Stimulated activated CD4-positive, alpha-beta T cell treated with anti-CD3 and anti-CD28 coated beads, Interleukin-1b, Interleukin-23, amount 100 ng/mL, for 48 hours (primary cell): ENCODE measurements at places on chromosomes 6 and 20.
A peak's percentile ranks its signal among the peaks of the same experiment; 100 is the strongest.

DNA sequence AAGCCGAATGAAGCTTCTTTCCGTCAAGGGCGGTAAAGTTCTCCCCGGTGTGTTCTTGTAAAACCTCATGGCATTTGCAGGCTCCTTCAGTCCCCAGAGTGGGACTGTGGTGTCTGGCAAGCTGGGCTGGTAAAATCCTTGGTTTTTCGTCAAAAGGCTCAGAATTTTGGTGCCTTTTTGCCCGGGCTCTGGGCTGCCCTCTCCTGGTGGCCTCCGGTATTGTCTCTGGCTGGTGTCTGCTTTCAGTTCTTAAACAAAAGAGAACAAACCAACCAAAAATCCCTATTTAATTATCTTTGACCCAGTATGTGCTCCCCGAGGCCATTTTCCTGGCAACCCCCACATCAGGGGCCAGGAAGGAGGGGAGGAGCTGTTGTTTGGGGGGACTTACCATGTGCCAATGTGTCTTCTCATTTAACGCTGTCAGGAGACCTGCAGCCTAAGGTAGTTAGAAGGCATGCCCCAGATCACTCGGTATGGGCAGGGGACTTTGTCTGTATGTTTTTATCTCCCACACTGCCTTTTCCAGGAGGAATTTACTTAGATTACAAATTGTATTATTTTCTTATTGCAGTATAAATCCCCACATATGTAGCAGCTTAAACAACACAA is 11.1 kb downstream of the CDH4 start:
- DNase-seq, result peak; percentile 27

GRCh38 chr6:30500421-30501355 is 11.4 kb downstream of the HLA-E start:
- no peak for DNase-seq

- DNase-seq, result no peak
Observed at GRCh38 chr6:125194941-125195340, 41.4 kb downstream of the TPD52L1 start.

DNA sequence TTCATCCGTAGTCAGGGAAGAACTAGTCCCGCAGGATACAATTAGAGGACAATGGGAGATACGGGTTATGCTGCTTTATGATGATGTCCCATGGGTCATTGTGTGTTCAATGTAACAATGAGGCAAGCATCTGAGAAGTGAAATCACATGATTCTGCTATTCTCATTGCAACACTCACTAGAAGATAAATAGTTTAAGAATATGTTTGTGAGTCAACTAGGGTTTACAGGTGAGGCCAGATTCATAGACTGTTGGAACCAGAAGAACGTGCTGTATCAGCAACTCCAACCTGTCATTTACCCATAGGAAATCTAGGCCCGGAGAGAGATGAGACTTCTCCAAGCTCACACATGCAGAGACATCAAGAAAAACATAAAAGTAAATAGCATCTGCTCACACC is 80.8 kb downstream of the SCML4 start:
- DNase-seq, result no peak

- no peak for DNase-seq
Observed at GRCh38 chr6:169880516-169880915, 129.1 kb downstream of the ERMARD start.

GRCh38 chr6:6711832-6712448 is 123.4 kb downstream of the LY86 start:
- no peak for DNase-seq

GRCh38 chr6:31128093-31128676 is 7.9 kb upstream of the CDSN start:
- DNase-seq, result peak; percentile 63

- no peak for DNase-seq
Observed at GRCh38 chr6:25370178-25371036, 91.2 kb downstream of the CARMIL1 start.

GRCh38 chr6:61977099-61977498 is 308.9 kb downstream of the KHDRBS2 start:
- DNase-seq, result no peak

DNA sequence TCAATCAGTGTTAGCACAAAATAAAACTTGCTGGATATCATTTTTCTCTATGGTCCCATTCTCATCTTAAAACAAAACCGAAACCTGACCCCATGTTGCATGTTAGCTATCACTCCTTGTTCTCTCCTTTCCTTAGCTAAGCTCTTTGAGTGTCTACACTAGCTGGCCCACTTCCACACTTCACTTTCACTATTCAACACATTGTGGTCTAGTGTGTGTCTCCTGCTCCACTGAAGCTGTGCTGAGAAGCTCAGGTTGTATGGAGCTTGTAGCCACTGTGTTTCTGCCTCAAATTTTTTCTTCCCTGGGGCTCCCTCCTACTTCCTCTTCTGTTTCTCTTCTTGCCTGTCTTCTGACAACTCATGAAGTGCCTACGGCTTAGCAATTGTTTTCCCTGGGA is 223.0 kb downstream of the NKAIN2 start:
- DNase-seq, result no peak

DNA sequence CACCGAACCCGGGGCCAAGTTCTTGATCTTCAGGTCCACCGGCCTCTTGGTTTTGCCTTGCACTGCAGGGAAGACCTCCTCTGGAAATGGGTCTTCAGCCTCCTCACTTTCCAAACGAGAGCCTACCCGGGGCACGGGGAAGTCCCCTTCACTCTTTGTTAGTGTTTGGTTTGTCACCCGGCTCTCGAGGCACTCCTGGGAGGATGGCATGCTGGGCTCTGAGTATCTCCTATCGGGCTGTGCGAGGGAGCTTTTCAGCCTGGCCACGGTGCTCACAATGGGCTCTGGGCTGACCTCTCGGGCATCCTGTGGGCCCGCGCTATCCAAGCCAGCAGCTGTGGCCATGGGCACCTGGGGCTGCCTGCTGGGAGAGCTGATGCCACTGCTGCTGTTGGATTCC is 8.1 kb downstream of the TAGAP start:
- no peak for DNase-seq

DNA sequence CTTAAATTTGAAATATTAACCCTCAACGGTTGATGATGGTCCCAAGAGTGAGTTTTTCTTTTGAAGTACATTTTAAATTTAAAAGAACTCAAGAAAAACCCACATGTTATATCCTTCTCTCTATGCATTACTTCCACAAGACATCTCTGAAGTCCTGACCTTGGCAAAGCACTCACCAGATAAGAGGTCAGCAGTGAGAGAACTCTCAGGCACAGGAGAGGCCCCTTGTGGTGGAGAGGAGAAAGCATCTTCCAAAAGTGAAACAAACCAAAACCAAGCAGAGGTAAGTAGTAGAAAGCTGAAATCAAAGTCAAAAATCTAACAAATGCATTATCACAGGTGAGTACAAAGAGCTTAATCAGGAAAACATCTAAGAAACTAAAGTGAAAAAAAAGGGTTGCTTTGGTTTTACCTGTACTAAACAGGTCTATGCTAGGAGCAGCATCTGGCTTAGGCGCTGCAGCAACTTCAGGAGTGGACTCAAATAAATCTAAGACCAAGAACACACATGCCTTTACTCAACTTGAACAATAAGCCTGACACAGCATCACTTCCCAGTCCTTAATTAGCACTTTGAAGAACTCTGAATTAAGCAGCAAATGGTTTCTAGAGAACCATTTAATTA is 80.5 kb downstream of the PRSS35 start:
- DNase-seq, result no peak

DNA sequence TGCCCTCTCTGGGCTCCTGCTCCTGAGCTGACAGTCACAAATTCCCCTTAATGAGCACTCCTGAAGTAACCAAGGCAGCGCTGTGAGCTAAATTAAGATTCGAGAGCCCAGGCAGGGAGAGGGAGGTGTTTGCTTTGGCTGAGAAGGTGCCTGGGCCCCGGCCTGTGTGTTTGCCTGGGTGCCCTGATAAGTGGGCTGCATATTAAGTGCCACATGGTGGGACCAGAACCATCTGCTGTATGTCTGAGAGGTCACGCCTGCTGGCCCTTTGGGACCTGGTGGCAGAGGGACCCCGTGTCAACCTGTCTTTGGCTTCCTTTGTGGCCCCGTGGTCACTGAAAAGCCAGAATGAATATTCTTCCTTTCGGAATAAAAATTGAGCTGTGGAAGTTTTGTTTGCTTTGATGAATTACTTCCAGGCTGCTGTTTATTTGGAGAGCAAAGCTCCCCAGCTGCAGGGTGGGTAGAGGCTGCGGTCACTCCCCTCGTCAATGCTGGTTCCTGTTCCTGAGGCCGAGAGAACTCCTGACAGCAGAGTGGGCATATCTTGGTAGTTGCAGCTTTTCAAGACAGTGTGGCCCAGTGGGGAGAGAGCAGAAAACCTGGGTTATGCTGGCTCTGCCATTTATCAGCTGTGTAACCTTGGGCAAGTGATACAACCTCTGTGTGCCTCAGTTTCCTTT is 17.5 kb upstream of the KCNK16 start:
- no peak for DNase-seq

- no peak for DNase-seq
Observed at GRCh38 chr6:6085928-6086668, 79.4 kb upstream of the NRN1 start.

DNA sequence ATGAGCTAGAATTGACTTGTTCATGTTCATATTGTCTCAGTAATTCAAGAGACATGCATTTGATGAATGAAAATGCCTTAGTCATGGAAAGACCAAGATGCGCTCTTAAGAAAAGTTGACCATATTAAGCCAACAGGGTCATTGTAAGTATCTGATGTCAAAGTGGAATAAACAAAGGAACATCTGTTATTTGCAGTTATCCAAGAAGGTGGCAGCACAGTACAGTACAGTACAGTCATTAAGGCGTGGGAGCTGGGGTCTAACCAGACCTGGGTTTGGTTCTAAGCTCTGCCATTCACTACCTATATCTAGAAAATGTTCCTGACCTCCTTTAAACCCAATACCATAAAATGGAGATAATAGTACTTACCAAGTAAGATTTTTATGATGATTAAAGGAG is 178.1 kb downstream of the BACH2 start:
- DNase-seq, result no peak

DNA sequence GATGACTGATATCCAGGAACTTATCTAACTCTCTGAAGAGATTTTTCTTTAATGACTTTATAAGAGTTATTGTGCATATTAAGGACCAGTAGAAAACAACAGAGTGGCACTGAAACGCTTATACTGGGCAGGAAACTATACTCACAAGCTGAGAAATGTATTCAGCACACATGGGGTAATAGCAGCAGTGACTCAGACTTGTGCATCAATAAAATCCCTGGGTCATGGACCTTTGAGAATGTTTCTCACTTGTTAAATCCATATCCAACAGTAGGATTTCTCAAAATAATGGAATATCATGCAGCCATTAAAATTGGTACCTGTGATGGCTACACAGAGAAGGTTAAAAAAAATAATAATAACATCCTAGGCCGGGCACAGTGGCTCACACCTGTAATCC is 219.5 kb downstream of the BTBD9 start:
- no peak for DNase-seq

- DNase-seq, result peak; percentile 78
Observed at GRCh38 chr20:62921119-62921687, 5.1 kb downstream of the DIDO1 start.

- no peak for DNase-seq
Observed at GRCh38 chr6:155939253-155939652, 483.6 kb upstream of the NOX3 start.

- no peak for DNase-seq
Observed at GRCh38 chr6:90305800-90306448, 9.3 kb upstream of the BACH2 start.

DNA sequence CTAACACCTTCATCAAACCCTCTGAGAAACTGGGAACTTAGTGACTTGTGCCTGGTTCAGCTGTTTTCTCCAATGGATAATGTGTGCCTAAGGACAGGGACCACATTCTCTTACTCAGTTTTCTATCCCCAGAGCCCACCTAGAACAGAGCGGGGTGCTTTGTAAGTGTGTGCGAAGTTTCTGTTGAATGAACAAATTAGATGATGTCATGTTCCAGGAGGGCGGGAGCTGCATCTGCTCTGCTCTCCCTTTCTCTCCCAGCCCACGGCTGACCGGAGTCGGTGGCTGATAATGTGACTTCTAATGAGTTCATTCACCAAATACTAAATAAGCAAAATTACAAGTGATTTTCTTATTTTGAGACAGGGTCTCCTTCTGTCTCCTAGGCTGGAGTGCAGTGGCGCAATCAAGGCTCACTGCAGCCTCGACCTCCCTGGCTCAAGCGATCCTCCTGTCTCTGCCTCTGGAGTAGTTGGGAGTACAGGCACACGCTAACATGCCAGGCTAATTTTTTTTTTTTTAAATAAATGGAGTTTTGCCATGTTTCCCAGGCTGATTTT is 60.7 kb upstream of the FNDC1 start:
- DNase-seq, result no peak

DNA sequence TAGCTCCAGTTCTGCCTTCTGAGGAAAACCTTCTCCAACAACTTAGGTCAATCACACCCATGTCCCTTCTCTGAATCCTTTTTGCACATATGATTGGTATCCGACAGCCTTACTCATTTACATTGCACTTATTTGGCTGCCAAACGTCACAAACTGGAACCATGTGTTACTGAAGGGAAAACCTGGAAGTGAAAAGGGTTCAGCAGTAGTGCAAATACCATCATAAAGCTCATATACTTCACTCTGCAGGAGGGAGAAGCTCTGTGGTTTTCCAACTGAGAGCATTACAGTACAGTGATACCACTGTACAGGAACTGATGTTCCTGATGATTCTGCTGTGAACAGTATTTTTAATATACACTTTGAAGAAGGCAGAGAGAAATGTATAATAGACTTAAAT is 87.8 kb downstream of the SLC16A10 start:
- no peak for DNase-seq

- no peak for DNase-seq
Observed at GRCh38 chr20:42309050-42309449, 690.9 kb upstream of the CHD6 start.

- no peak for DNase-seq
Observed at GRCh38 chr20:57807401-57808263, 97.8 kb upstream of the PMEPA1 start.

DNA sequence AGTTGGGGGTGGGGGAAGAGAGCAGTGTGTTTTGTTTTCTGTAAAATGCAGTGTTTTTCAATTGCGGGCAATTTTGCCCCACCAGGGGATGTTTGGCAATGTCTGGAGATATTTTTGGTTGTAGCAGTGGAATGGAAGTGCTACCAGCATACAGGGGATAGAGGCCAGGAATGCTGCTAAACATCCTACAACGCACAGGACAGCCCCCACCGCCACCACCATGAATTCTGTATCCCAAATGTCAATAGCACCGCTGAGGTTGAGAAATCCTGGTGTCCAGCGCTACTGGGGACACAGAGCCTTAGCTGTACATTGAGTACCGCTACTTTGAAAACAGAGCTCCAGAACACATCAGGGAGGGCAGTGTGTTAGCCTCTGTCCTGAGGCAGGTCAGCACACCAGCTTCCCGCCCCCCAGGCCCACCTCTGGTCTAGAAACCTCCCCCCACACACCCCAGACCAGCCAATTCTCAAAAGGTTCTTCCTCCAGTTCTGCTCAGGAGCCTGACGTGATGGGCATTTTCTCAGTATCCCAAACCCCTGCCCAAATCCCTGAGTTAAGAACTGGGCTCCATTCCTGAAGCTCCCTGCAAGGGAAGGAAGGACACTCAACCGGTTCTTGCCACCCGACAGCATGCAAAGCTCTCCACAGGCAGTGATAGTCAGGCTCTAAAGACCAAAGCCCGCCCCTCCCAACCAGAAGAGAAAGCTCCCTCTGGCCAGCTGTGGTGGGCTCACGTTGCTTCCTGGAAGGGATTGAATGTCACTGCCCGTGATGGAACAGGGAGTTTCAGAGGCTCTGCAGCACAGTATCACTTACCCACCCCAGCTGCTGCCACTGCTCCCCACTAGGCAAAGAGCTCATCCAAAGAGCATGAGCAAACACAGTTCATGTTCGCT is 321.5 kb upstream of the JARID2 start:
- no peak for DNase-seq
